Breast epithelium (tissue), 4 donors: ENCODE measurements at places on chromosomes 5 and 9. TPM values are rescaled to one million over a fixed set of nuclear protein-coding genes. Genes with fewer than 3 reads are reported as not detected.

Gene DMAC1
- total RNA-seq, result 12.9 TPM

Gene HRH2
- total RNA-seq, result 5.0 TPM

Gene GOLM1
- 41.0 TPM for total RNA-seq

Gene SLC34A1
- not detected for total RNA-seq

Gene PAPPA
- total RNA-seq, result 3.4 TPM

Gene ANKRD31
- 0.32 TPM for total RNA-seq
